ENCODE measurements at places on chromosomes 7 and 10.

GRCh38 chr7:146002431-146003078 is 114.0 kb upstream of the CNTNAP2 start:
- no peak for DNase-seq

DNA sequence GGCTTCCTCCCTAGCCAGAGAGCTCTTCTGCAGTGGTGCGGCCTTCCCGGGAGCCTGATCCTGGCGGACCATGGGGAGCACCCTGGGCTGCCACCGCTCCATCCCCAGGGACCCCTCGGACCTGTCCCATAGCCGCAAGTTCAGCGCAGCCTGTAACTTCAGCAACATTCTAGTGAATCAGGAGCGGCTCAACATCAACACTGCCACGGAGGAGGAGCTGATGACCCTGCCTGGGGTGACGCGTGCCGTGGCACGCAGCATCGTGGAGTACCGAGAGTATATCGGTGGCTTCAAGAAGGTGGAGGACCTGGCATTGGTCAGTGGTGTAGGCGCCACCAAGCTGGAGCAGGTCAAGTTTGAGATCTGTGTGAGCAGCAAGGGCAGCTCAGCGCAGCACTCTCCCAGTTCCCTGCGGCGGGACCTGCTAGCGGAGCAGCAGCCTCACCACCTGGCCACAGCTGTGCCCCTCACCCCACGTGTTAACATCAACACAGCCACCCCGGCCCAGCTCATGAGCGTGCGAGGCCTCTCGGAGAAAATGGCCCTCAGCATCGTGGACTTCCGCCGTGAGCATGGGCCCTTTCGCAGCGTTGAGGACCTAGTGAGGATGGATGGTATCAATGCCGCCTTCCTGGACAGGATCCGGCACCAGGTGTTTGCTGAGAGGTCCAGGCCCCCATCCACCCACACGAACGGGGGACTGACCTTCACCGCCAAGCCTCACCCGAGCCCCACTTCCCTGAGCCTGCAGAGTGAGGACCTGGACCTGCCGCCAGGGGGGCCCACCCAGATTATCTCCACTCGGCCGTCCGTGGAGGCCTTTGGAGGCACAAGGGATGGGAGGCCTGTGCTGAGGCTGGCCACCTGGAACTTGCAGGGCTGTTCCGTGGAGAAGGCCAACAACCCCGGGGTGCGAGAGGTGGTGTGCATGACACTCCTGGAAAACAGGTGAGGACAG is 1.5 kb downstream of the EEPD1 start:
- DNase-seq, result no peak

DNA sequence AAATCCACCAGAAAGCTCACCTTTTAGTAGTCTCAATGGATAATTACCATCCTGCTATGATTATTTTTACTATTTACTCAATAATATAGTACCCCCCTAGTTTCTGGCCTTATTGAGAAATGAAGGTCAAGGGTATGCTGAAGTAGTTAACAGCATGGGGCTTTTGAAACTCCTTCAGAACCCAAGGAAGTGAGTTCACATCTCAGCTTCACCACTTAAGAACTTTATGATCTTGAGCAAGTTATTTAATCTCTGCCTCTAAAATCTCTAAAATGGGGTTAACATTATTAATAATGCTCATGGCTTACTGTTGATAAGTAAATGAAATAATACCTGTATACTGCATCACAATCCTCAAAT is 5.8 kb downstream of the MTPN start:
- DNase-seq, result no peak

GRCh38 chr7:155637155-155637554 is 7.3 kb upstream of the RBM33 start:
- no peak for DNase-seq

DNA sequence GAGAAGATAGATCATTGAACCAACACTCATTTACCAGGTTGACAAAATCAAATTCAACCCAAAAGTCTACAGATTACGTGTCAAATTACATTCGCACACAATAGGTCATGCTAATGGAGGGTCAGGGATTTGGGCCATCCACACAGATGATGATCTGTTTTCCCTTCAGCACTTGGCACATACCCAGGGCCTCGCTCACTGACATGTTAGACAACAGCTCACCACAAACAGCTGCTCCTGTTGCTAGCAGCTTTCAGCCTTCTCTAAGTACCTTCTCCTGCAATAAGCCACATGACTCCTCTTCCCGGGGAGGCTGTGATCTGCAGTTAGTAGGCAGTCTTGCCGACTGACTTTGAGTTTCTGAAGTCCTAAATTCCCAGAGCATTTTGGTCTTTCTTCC is 18.4 kb downstream of the NKX2-3 start:
- no peak for DNase-seq

DNA sequence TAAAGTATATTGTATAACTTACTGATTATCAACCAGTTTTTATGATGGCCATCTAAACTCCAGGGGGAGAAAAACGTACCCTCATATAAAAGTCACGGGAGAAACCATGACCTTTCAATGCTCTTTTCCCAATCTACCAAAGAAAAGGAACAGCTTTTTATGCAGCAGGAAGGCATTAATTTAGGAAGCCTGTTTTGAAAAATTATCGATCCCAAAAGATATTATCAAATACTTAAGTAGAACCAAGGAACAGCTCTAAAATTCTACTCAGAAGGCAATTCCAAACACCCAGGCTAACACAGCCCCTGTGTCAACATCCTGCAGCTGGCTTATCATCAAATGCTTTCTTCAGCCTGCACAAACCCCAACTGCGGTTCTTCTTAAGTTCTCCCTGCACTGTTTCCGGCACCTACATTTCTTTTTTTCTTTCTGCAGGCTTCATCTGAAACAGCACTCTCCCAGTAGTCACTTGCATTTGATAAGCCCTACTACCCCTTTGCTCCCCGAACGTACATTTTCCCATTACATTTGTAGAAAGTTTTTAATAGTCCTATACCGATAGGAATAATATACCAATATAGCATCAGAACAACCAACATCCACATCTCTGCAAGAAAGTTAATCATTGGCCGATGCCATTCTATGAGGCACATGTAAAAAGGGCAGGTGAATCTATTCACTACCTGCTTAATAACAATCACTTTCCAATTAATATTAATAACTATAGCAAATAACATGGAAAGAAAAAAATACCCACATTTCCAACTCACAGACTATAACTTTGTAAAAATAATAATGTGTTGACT is 47.9 kb downstream of the PIP4K2A start:
- DNase-seq, result peak; percentile 38

- DNase-seq, result no peak
Observed at GRCh38 chr7:92698237-92698841, 108.1 kb upstream of the FAM133B start.

DNA sequence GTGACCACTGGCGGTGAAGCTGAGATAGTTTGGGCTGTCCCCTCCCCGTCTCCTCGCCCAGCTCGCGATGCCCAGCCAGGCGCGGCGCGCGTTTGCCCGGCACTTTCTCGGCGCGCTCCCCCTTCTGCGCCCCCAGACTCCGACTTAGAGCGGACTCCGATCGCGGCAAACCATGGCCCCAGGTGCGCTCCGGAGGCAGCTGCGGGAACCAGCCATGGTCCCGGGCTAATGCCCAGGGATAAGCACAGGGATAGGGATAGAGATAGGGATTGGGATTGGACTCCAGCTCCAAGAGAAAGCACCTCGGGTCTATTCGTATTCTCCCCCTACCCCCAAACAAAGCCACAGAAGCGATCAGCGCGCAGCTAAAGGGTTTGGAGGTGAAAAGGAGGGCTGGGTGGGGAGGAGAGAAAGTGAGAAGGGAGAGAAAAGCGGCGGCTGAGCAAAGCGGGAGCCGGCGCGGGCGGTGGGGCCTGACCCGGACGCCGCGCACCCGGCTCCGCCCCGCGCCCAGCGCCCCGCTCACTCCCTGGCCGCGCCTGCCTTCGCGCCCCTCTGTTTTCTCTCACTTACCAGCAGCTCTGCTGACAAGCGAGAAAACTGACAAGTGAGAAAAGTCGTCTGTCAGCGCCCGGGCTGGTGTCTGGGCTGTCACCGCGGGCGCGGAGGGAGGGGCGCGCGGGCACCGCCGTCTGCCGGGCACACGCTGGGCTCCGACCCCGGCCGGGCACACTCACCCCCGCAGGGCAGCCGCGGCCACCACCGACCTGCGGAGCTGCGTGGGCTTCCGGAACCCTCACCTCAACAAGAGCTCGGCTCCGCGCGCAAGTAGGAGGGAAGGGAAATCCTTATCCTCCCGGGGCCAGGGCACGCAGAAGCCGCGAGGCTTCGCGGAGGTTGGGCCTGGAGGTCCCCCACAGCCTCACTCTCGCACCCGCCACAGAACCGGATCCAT is at the start of gene PDE1C:
Gene PDE1C, minus strand, starts transcription at position 2 of the 955 bp plus-strand sequence.
- no peak for DNase-seq

GRCh38 chr10:3312403-3312940 is 139.9 kb upstream of the PITRM1 start:
- no peak for DNase-seq

GRCh38 chr7:81415181-81415580 is 354.7 kb downstream of the HGF start:
- no peak for DNase-seq

- DNase-seq, result no peak
Observed at GRCh38 chr7:36692456-36692855, 31.8 kb downstream of the AOAH start.

DNA sequence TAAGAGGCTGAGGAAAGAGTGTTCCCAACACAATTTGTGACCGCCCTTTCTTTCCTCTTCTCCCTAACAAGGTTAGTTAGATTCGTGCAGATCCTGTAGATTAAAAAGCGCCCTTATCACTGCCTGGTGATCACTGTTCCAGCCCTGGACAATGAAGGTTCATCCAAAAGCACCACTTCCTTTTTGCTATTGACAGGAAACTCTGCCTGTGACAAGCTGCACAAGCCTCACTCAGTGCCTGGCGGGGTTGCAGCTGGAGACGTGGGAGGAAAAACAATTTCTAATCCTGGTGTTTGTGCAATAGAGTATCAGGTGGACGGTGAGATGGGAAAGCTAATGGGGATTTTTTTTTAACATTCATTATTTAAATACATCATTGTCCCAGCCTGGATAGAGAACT is 105.9 kb upstream of the CAV2 start:
- no peak for DNase-seq

- no peak for DNase-seq
Observed at GRCh38 chr7:36119005-36119706, 33.9 kb upstream of the EEPD1 start.

DNA sequence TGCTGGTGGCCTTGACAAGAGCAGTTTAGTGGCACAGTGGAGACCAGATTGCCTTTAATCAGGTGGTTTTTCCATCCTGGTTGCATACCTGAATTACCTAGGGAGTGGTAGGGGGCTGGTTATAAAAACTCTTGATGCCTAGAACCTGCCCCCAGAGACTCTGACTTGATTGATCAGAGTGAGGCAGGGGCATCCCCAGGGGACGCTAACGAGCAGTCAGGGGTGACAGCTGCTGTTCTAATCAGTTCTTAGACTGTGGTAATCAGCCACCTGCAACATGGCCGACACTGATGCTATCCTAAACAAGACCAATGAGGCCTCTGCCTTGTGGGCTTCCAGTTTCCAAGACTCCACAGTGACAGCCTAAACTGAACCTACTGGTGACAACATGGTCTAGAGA is 2.0 kb upstream of the OPALIN start:
- DNase-seq, result no peak

GRCh38 chr10:116589926-116590325 is 833 bp upstream of the PNLIPRP1 start:
- no peak for DNase-seq

GRCh38 chr7:140656548-140657515 is 15.9 kb upstream of the ADCK2 start:
- DNase-seq, result no peak

DNA sequence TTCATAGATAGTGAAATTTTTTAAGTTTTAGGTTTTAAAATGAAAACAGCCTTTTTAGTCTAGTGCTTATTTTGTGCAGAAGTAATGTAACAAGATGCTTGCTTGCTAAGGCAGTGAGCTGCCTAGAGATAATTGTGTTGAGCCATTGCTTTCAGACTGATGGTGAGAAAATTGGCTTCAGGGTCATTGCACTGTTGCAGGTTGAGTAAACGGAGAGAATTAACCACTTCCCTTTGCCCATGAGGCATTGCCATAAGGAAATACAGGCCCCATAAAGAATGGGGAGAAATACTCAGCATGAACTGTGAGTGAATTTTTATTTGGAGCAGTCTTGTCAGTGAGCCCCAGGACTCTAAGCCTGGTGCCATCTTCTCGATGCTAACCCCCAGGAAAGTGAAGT is 140.5 kb downstream of the LRRC4 start:
- DNase-seq, result no peak

DNA sequence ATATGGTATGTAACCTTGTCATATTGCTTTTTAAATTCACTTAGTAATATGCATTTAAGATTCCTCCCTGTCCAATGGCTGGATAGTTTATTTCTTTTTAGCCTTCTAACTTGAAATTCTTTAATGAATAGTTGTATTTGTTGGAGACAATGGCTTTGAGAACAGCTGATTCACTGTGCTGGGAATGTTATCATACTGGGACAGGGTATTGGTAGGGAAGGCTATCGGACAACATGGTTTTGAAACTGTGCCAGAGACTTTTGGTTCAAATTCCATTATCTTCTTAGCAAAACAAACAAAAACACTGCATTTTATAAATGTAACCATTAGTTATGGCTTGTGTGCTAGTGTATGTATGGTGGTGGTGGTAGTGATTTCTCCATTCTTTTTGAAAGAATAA is 517.1 kb upstream of the ANKRD30A start:
- DNase-seq, result no peak

- DNase-seq, result no peak
Observed at GRCh38 chr7:81600608-81601007, 169.2 kb downstream of the HGF start.

DNA sequence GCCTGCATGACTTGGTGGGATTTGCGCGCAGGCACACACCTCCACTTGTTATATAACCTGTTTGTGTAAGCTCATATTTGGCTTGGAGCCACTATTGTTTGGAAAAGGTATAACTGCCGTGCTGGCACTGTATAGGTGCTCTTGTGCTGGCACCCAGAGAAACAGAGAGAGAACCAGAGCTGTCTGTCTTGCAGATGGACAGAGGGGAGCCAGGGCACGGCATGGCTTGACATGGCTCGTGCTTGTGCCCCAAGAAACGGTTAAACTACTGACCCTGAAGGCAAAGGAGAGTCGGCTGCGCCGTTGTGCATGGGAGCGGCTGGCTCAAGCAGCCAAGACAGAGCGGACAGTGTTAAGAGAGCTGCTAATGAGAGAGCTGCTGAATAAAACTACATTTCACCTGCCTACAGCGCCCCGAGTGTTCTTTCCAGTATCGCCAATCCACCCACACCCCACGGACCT is 23.2 kb downstream of the RAPGEF5 start:
- no peak for DNase-seq

DNA sequence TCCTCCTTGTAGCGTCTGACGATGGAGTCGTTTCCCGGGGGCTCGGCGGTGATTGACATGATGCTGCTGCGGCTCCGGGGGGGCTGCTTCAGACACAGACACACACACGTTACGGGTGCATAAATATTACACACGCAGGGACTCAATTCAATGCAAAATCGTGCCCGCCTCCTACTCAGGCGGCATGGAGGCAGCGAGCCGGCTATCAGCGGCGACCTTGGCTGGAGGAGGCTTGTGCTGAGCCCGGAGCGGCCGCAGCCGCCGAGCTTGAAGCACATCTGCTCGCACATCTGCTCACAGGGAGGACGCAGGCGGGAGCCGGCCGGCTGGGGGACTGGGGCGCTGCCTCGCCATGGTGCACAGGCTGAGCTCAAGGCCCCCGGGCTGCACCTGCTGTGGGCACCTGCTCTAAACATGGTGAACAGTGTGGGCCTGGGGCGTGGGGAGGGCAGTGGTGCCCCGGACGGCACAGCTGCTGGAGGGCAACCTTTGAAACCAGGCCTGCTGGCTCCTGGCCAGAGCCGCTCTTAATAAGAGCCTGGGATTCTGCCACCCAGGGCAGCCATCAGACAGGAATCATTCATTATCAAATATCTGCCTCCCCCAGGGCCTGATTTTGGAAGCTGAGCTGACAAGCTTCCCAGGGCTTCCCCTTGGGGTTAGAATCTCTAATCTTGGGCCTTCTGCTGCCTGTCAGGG is 84.7 kb upstream of the GNA12 start:
- no peak for DNase-seq

Measured in stimulated activated CD8-positive, alpha-beta memory T cell treated with anti-CD3 and anti-CD28 coated beads, Interleukin-12 subunit alpha, Interleukin-12 subunit beta, amount 100 ng/mL, for 1 hour (primary cell).